ENCODE measurements at places on chromosomes 16 and 17. TPM values are rescaled to one million over a fixed set of nuclear protein-coding genes. Genes with fewer than 3 reads are reported as not detected.

GRCh38 chr16:85865-86264 lies 7.8 kb downstream of the MPG start:
- peaks cover 56% of the 10 kb centered on the region for H3K36me3 ChIP-seq
- no peaks in the 10 kb centered on the region for H3K27me3 ChIP-seq
- DNase-seq = no peak
- peak overlapping the region; percentile 79 for H3K27ac ChIP-seq
- no peak overlapping the region for H3K4me3 ChIP-seq

- peaks cover 23% of the 10 kb centered on the region for H3K4me1 ChIP-seq
- H3K27ac ChIP-seq = peak overlapping the region; percentile 100
- H3K36me3 ChIP-seq = peaks cover 20% of the 10 kb centered on the region
- no peaks in the 10 kb centered on the region for H3K27me3 ChIP-seq
- peak overlapping the region; percentile 89 for H3K4me3 ChIP-seq
- no peak for DNase-seq
Measured at GRCh38 chr17:8436844-8437171, 1.1 kb downstream of the NDEL1 start.

DNA sequence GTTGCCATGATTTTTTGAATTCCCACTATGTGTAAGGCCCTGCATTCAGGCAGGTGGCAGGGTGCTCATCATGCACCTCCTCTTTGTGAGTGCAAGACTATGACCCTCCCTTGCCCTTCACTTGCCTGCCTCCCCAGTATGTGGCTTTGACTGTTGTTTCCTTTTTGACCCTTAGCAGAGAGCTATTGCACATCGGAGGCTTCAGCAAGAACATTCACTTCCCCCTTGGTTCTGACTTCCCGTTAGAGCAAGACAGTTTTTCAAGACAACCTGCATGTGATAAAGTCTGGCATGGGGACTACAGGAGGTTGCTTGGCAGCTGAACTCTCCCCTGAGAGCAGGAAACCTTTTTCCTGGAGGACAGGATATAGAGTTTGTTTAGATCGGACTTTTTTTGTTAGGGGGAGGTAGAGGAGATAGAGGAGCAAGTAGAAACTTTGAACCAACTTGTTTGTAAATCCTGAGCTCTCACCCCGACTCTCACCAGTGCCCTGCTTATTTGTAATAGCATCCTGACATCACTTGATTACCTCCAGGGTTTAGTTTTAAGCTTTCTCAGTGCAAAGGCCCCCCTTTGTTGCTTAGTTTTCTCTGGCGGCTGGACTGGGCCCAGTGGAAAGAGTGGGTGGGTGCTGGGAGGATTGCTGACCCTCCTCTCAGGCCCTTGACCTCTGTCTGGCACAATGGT lies 34.3 kb downstream of the LIMD2 start:
- peaks cover 27% of the 10 kb centered on the region for H3K4me1 ChIP-seq
- H3K4me3 ChIP-seq = no peak overlapping the region
- peak overlapping the region; percentile 53 for H3K27ac ChIP-seq
- no peak for DNase-seq
- H3K27me3 ChIP-seq = no peaks in the 10 kb centered on the region

DNA sequence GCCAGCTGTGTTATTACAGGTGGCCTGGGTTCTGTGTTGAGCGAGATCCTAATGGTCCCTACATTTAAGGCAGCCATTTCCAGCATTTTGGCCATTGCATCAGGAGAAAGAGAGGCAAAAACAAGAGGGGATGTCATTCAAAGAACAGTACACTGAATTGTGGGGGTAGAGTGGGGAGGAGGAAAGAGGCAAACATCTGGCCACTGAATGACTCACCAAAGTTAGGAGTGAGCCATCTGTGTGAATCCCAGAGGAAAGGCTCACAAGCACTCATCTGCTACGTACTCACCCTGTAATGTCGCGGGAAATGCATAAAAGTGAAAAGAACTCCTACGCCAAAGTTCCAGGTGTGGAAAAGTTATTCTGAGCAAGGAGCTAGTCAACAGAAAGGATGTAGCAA lies 16.7 kb downstream of the KRABD2 start:
- no peaks in the 10 kb centered on the region for H3K36me3 ChIP-seq
- no peak overlapping the region for H3K27ac ChIP-seq
- H3K4me3 ChIP-seq = no peak overlapping the region
- H3K27me3 ChIP-seq = no peaks in the 10 kb centered on the region
- no peak for DNase-seq
- no peaks in the 10 kb centered on the region for H3K4me1 ChIP-seq

DNA sequence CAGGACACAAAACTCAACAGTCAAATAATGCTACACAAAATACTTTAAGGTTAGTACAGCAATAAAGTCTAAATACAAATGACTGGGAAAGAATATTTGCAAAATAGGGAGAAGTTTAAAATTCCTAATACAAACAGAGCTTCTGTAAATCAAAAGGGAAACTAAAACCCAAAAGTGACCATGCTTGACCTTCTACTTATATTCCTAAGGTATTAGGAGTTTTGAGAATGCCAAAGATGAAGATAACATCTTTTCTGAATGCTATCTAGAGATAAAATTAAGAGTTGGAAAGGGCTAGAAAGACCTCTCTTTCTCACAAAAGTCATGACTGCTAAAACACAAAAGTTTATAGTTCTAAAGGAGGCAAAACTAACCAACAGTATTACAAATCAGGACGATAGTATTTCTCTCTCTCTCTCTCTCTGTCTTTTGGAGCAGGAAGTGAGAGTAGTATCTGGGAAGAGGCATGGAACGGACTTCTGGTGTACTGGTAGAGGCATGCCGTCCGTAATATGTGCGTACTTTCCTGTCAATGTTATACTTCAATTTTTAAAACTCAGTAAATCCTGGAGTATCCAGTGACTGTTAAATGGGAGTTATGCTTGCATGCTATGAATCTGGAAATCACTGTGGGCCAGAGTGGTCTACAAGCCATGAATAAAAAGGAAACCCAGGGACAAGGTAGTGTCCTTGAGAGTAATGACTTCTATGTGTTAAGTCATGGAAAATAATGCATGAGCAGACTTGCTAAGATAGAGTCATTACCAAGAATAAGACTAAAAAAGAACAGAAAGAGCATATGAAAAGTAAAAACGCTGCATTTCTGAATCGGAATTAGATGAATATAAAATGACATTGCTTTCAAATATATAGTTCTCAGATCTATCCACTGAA lies 49.7 kb upstream of the ANKFY1 start:
- no peak overlapping the region for H3K27ac ChIP-seq
- DNase-seq = no peak
- no peaks in the 10 kb centered on the region for H3K27me3 ChIP-seq
- H3K36me3 ChIP-seq = no peaks in the 10 kb centered on the region
- H3K4me1 ChIP-seq = peaks cover 32% of the 10 kb centered on the region
- H3K4me3 ChIP-seq = no peak overlapping the region

DNA sequence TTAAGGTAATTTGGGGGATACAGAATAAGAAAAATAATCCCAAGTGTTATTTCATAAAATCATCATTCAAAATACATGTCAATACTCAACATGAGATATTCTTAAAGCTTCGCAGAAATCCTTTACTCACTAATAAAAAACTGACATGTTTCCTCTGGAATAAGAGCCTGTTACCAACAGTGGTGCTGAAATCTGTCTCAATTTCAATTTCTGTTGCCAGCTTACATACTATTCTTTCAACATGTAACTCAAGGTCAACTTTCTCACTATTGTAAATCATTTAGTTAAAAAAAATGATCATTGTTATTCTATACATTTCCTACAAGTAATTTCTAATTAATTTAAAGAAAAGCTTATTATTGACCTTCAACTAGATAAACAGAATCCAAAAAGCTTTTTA lies 67.9 kb downstream of the CEP95 start:
- H3K4me3 ChIP-seq = no peak overlapping the region
- no peak overlapping the region for H3K27ac ChIP-seq
- no peaks in the 10 kb centered on the region for H3K27me3 ChIP-seq
- DNase-seq = no peak
- peaks cover 58% of the 10 kb centered on the region for H3K36me3 ChIP-seq

- DNase-seq = no peak
- H3K4me1 ChIP-seq = no peaks in the 10 kb centered on the region
- H3K27me3 ChIP-seq = peaks cover 3% of the 10 kb centered on the region
Measured at GRCh38 chr16:77686385-77686784, 35.9 kb upstream of the NUDT7 start.

DNA sequence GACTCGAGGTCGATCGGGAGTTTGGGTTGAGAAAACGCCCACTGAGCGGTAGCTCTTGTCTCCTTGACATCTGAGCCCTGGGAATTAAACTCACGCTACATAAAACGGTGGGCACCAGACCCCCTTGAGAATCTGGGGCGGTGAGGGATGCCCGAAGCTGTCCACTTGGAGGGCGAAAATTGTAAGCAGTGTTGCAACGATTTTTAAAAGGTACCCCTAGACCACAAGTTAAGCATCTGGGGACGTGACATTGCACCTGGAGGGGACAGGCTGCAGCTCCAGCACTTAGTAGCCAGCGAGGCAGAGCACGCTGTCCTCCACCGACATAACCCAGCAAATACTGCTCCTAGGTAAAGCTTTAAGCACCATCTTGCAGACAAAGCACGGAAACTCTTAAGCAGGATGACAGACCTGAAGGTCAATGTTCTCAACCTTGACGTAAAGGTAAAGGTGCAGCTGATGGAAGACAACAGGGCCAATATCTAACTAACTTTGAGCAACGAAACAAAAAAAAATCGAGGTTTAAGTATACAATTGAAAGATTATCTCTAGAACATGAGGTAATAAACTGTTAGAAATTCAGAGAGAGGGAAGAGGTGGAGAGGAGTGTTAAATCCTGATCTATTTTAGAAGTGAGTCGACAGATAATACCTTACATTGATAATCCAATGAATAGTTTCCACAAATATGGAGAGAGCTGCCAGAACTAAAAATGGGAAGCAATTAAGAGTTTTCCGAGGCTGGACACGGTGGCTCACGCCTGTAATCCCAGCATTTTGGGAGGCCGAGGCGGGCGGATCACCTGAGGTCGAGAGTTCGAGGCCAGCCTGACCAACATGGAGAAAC lies 921 bp upstream of the CDR2 start:
- no peaks in the 10 kb centered on the region for H3K27me3 ChIP-seq
- H3K4me1 ChIP-seq = peaks cover 27% of the 10 kb centered on the region

- no peaks in the 10 kb centered on the region for H3K27me3 ChIP-seq
- no peaks in the 10 kb centered on the region for H3K4me1 ChIP-seq
- H3K36me3 ChIP-seq = peaks cover 84% of the 10 kb centered on the region
- no peak for DNase-seq
- H3K27ac ChIP-seq = no peak overlapping the region
Measured at GRCh38 chr17:60065867-60066266, 12.9 kb downstream of the HEATR6 start.

GRCh38 chr17:63622574-63623390 lies 565 bp downstream of the MAP3K3 start:
- DNase-seq = peak; percentile 92
- H3K4me1 ChIP-seq = peaks cover 41% of the 10 kb centered on the region
- H3K4me3 ChIP-seq = peak overlapping the region; percentile 78
- no peaks in the 10 kb centered on the region for H3K27me3 ChIP-seq
- H3K27ac ChIP-seq = peak overlapping the region; percentile 81
- H3K36me3 ChIP-seq = no peaks in the 10 kb centered on the region

- DNase-seq = no peak
- no peak overlapping the region for H3K4me3 ChIP-seq
- no peaks in the 10 kb centered on the region for H3K36me3 ChIP-seq
- H3K27ac ChIP-seq = no peak overlapping the region
- peaks cover 9% of the 10 kb centered on the region for H3K4me1 ChIP-seq
- H3K27me3 ChIP-seq = no peaks in the 10 kb centered on the region
Measured at GRCh38 chr17:73042809-73043685, 49.4 kb downstream of the SLC39A11 start.

- peak overlapping the region; percentile 39 for H3K4me3 ChIP-seq
- H3K36me3 ChIP-seq = no peaks in the 10 kb centered on the region
- peaks cover 4% of the 10 kb centered on the region for H3K27me3 ChIP-seq
Measured at GRCh38 chr16:66131156-66131807, 235.2 kb upstream of the CDH5 start.

- no peaks in the 10 kb centered on the region for H3K4me1 ChIP-seq
- H3K27me3 ChIP-seq = peaks cover 5% of the 10 kb centered on the region
- H3K4me3 ChIP-seq = no peak overlapping the region
- no peaks in the 10 kb centered on the region for H3K36me3 ChIP-seq
Measured at GRCh38 chr16:9225527-9226316, 134.3 kb downstream of the HAPSTR1 start.

- DNase-seq = no peak
- no peak overlapping the region for H3K4me3 ChIP-seq
Measured at GRCh38 chr16:77711179-77711578, 11.1 kb upstream of the NUDT7 start.

GRCh38 chr16:57260294-57260929 lies 15.4 kb downstream of the ARL2BP start:
- peaks cover 23% of the 10 kb centered on the region for H3K36me3 ChIP-seq
- DNase-seq = peak; percentile 53
- peak overlapping the region; percentile 40 for H3K27ac ChIP-seq
- no peaks in the 10 kb centered on the region for H3K27me3 ChIP-seq
- peaks cover 22% of the 10 kb centered on the region for H3K4me1 ChIP-seq
- H3K4me3 ChIP-seq = no peak overlapping the region

DNA sequence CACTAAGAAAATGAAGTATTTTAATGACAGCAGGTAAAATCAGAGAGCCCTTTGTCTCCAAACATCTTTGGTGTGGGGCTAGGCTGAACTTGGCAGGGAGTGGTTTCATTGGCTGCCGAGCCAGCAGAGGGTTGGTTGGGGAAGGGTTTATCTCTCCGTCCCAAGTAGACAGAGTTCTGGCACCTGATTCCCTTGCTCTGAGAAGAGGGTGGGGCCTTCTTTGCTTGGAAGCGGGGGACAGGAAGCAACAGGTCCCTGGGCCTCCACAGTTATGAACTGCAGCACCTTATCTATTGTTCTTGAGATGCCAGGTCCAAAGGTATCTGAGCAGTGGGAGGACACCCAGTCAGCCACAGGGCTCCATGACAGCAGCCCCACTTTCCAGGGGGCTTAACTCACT lies 12.3 kb upstream of the CDH1 start:
- H3K36me3 ChIP-seq = no peaks in the 10 kb centered on the region
- H3K4me1 ChIP-seq = no peaks in the 10 kb centered on the region
- no peak for DNase-seq

DNA sequence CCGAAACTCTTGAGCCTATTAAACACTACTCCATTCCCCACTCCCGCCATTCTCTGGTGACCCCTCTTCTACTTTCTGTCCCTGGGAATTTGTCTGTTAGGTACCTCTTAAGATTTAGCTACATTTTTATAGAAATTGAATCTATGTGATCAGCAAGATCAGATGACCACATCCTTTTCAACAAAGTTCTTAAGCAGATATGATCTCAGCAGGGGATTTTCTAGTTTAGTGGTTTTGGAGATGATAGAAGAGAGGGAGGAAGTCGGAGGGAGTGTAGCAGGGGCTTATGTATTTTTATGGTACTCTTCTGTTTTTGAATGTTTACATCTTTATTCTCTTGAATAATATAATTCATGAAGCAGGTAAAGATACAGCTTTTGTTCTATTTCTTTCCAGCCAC lies 40.8 kb downstream of the RPA1 start:
- H3K4me3 ChIP-seq = no peak overlapping the region
- no peak for DNase-seq
- H3K27ac ChIP-seq = no peak overlapping the region
- H3K36me3 ChIP-seq = peaks cover 33% of the 10 kb centered on the region

ZNRF1 gene
- total RNA-seq = 21.3 TPM

USP43 gene
- 4.3 TPM for total RNA-seq

B9D1 gene
- 9.9 TPM for total RNA-seq

HOXB5 gene
- total RNA-seq = 4.4 TPM

TBC1D26 gene
- total RNA-seq = not detected

TVP23A gene
- total RNA-seq = 0.69 TPM

ZG16 gene
- total RNA-seq = not detected

SHMT1 gene
- total RNA-seq = 27.8 TPM

Measured in upper lobe of right lung (tissue), 1 donor.